ENCODE measurements at places on chromosomes 16 and 17. TPM values are rescaled to one million over a fixed set of nuclear protein-coding genes. Genes with fewer than 3 reads are reported as not detected.

Gene KCTD2
- 39.0 TPM for total RNA-seq

Gene GRB7
- total RNA-seq: 3.0 TPM

Gene RNF227
- 4.1 TPM for total RNA-seq

Gene OSGIN1
- total RNA-seq: 0.77 TPM

Gene PRKCB
- total RNA-seq: 9.5 TPM

Gene PYCARD
- 22.5 TPM for total RNA-seq

Gene ALOX12B
- not detected for total RNA-seq

- no peak for DNase-seq
Observed at GRCh38 chr17:61088556-61088955, 311.1 kb upstream of the TBX2 start.

GRCh38 chr17:8475781-8476180 is 40.1 kb downstream of the NDEL1 start:
- DNase-seq: no peak

DNA sequence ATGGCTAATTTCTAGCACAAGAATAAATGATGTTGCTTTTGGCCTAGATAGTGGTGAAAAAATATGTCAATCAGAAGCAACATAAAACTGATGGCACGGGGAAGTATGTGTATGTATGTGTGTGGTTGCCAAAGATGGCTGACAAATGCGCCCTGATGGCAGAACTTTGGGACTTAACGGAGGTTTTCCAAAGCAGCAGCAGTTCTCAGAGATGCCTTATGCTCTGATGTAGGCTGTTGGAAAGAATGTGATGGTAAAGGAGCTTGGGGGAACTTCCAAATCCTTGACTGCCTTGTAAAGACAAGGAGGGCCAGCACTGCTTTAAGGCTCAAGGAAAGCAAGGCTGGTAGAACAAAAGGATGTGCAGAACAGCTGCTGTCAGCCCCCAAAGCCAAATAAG is 16.0 kb downstream of the KCTD19 start:
- no peak for DNase-seq

- DNase-seq: no peak
Observed at GRCh38 chr16:52553322-52553721, 6.4 kb upstream of the TOX3 start.

GRCh38 chr16:10577305-10578202 is 2.8 kb downstream of the EMP2 start:
- DNase-seq: peak; percentile 22

- no peak for DNase-seq
Observed at GRCh38 chr17:41013606-41014005, 4.7 kb upstream of the KRTAP3-1 start.

DNA sequence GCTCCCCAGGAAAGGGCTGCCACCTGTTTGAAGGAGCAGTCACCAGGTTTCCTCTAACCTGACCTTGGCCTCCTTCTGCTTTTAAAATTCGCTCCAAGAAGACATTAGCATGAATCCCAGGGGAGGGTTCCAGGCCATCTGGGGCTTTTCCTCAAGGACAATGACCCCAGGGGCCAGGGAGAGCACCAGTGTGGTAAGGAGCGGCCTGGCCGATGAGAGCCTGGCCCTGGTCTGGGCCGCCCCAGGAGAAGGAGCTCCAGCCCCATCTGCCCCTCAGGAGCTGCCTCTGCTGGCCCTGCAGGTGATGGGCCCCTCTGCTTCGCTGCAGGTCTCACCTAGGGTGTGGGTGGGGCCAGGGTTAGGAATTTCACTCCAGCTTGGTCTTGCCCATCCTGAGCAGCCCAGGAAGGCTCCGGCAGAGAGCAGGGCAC is 209.2 kb upstream of the TNRC6C start:
- DNase-seq: no peak

DNA sequence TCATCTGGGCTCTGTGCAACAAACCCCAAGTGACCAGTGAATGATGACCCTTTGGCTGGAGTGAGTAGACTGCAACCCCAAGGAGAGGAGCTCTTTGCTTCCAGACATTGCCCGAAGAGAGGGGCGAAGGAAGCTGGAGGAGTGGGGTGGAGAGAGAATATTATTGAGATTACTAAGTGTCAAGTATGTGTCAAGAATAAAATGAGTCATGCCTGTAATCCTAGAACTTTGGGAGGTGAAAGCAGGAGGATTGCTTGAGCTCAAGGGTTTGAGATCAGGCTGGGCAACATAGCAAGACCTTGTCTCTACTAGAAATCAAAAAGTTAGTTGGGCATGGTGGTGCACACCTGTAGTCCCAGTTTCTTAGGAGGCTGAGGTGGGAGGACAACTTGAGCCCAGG is 142.0 kb upstream of the CCL2 start:
- no peak for DNase-seq

DNA sequence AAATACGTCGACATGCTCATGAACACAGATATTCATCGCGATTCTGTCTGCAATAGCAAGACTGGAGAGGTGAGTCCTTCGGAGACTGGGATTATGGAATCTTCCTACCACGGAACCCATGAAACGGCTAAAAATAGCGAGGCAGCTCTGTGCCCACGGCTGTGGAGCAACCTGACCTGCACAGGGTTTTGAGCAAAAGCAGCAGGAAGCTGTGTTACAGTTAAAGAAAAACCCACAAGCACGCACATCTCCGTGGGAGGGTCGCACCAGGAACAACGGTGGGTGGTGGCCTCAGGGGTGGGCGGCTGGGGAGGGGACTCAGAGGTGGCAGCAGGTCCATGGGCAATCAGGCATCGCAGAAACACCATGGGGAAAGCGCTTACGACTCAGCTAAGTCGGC is 24.8 kb downstream of the SLC38A10 start:
- DNase-seq: no peak

DNA sequence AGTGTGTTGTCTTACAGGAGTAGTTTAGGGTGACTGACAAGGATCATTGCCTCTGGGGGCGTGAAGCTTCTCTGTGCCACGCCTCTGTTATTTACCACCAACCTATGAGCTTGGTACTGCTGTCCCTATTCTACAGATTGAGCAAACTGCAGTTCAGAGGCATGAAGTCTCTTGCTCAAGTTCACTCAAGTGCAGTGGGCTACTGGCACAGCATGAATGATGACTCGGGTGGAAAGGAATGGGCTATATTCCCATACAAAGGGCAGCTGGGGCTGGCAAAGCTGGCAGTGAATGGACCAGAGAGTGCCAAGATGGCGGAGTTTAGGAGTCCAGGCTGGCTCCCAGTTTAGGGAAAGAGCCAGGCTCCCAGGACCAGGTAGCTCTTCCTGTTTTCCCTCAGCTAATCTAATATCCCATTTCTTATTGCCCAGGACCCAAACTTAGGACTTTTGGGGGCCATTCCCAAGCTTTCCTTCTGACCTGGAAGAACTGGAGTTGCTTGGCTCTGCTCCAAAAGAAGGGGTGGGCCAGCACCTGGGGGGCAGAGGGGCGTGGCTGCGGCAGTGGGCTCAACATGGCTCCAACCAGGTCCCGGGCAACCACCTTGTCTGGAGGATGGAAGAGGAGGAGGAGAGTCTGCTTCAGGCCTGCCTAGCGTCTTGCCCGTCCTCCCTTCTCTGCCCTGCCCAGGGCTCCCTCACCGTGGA is 12.9 kb downstream of the PLK1 start:
- DNase-seq: no peak

DNA sequence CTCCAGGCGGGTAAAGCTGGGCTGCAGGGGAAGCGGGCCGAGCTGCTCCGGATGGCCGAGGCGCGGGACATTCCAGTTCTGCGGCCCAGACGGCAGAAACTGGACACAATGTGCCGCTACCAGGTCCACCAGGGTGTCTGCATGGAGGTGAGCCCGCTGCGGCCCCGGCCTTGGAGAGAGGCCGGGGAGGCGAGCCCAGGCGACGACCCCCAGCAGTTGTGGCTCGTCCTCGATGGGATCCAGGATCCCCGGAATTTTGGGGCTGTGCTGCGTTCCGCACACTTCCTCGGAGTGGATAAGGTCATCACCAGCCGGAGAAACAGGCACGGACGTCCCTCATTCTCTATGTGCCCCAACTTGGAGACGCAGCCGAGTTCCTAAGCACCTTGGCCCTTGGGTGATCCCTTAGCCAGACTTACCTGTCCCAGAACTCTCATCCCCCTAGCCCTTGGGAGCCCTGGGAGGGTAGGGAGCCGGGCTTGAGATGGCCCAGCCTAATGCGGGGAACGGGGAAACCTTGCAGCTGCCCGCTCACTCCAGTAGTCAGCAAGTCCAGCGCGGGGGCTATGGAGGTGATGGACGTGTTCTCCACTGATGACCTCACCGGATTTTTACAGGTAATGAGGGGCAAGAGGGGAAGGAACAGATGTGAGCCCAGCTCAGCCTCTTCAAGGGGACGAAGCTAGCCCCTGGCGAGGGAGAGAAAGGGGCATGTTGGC is 806 bp downstream of the MRM1 start:
- DNase-seq: peak; percentile 24

DNA sequence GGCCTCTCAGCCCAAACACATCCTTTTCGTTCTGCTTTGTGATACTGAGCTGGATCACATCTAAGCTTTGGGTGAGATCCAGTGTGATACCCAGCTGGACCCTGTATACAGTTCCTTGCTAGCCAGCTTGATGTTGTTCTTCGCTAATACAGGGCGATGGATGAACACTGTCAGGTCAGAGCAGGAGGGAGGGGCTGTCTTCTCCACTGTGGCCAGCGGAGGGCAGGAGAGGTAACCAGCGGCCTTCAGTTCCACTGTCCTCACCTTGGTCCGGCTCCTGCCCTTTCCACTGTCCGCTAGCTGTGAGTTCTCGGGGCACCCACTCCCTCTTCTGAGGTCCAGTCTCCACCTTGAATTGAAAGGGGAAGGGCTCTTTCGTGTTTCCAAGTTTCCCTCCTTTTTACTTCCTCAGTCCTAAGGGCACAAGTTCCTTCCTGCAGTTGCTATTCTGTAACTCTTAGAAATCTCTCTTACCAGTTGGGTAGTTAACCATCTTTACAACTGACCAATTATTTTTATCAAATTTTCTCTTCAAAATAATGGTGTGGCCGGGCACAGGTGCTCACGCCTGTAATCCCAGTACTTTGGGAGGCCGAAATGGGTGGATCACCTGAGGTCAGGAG is 3.0 kb upstream of the ZNF213 start:
- DNase-seq: no peak

DNA sequence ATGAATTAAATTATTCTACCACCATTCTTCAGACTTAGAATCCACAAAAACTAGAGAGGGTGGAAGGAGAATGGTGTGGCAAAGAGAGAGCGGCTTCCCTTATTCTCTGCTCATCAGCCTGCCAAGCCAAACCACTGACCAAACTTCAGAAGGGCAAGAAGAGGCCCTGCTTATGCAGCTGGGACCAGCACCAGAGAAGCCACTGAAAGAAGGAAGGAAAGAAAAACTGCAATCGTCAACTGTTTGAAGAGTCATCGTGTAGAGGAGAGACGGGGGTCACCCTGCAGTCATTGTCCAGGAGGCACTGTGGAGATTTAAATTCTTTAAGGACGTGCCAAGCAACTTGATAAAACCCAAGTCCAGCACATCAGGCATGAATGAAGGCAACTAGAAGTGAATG is 15.6 kb downstream of the PMP22 start:
- DNase-seq: no peak

- DNase-seq: no peak
Observed at GRCh38 chr16:23432176-23433128, 20.5 kb downstream of the COG7 start.

- no peak for DNase-seq
Observed at GRCh38 chr17:31499771-31500554, 108.5 kb downstream of the RAB11FIP4 start.

GRCh38 chr16:28876019-28876659 is 2.1 kb upstream of the ATP2A1 start:
- no peak for DNase-seq

DNA sequence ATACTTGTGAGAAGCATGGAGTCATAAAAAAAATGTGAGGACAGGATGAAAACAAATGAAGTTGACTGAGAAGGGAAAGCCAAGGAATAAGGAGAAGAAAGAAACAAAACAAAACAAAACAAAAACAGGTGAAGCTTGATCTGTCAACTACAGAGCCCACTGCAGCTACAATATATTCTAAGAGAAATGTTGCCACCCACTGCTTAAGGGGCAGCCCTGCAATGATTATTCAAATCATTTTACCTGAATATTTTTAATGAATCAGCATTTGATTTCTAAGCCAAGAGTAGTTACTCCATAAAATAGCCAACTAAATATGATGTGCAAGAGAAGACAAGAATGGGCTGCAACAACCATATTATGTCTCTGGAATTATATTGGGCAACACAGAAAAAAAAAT is 252.0 kb upstream of the KIF2B start:
- no peak for DNase-seq

DNA sequence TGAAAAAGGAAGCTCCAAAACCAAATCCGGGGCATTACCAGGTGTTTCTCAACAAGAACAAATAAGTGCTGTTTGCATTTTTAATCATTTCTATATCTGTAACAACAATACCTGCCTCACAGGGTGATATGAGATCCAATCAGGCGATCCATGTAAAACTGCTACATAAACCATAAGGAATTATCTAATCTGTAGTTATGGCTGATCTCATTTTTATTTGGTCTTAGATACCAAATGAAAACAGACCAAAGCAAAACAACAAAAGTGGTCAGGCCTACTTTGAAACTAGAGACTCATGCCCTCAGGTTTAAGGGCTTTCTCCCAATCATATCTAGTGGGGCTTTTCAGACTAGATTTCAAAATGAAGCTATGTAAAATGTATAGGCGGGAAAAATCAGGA is 28.3 kb downstream of the XPO6 start:
- DNase-seq: no peak

GRCh38 chr16:27726621-27727261 is 176.8 kb downstream of the KATNIP start:
- DNase-seq: no peak
